ENCODE measurements at places on chromosomes 16 and 17. TPM values are rescaled to one million over a fixed set of nuclear protein-coding genes. Genes with fewer than 3 reads are reported as not detected.

GINS3 gene
- total RNA-seq, result 15.7 TPM

MPP2 gene
- 1.8 TPM for total RNA-seq

UBB gene
- total RNA-seq, result 1,236 TPM

CDH5 gene
- total RNA-seq, result 787 TPM

EPN3 gene
- total RNA-seq, result 0.13 TPM

CDH3 gene
- total RNA-seq, result not detected

USP22 gene
- 287 TPM for total RNA-seq

PRRT2 gene
- total RNA-seq, result 1.8 TPM

FOXC2 gene
- 5.7 TPM for total RNA-seq

HIGD1B gene
- total RNA-seq, result not detected

WNT3 gene
- 2.6 TPM for total RNA-seq
